ENCODE measurements at places on chromosomes 5 and 9.

DNA sequence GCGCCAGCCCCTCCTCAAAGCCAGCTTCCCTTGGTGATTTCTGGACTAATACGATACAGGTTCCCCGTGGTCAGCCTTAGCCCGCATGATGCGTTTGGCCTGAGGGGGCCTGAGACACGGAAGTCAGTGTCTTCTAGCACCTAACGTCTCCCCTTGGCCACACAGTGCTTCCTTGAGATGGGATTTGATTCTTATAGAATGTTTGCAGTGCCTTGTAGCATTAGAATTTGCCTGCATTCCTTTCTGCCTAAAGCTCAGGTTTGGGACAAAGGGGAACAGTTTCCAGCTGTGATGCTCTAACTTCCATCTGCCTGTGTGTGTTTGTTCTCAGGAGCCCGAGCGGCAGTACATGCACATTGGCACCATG lies 34.4 kb downstream of the CFAP90 start:
- DNase-seq = no peak

DNA sequence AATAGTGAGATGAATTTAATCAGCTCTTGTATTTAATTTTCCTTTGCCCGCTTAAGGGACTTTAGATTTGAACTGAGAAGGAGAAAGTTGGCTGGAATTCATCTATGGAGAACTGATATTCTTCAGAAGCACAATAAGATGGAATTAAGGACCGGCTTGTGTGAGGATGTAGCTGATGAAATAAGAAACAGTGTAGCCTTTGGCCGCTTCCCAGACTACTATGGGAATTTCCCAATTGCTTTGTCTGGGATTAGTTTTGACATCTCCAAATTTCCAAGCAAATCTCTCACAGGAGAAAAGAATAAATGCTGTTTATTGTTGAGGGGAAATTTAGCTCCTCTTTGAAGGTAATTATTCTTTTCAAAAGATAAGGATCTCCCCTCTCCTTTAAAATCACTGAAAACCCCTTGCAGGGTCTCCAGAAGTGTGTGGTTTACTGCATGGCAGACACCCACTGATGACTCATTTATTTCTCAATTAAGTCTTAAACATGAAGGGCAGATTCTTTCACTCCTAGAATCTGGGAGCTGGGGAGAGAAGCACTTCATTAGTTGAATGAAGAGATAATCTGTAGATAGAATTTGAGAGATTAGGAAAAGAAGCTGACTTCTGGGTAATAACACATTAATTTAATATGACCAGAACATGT lies 606.5 kb upstream of the ADAMTS16 start:
- DNase-seq = no peak

DNA sequence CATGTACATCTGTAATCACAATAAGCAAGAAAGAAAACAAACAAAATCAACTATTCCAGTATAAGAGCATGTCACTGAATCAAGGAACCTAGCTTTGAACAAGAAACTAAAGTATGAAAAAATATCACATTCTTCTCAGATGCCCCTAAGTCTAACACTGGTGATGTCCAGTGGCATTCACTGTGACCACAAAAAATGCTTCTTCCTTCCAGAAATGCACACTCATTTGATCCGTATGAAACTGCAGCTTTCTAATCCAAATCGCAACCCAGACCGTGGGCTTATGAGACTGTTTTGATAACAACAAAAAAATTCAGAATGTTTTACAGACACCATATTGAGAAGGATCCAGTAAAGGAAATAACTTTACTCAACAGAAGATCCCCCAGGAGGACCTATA lies 320.1 kb upstream of the TARS1 start:
- no peak for DNase-seq

DNA sequence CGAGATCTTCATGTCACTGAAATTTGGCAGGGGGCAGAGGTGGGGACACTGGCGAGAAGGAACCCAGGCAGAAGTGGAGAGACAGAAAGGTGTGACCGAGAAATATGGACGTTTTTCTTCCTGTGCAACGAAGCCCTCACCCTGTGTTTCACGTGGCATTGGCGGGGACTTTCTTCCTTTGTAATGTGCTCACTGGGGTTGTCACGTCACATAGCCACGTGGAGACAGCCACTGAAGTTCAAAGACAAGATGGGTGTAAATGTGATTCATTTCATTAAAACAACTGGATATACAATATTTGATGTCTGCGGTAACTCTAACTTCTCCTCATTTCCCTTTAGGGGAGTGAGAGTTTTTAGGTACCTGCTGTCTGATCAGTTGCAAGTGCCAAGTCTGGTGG lies 225.7 kb downstream of the FSTL4 start:
- peak; percentile 24 for DNase-seq

GRCh38 chr5:23208959-23209431 lies 298.4 kb upstream of the PRDM9 start:
- DNase-seq = no peak

DNA sequence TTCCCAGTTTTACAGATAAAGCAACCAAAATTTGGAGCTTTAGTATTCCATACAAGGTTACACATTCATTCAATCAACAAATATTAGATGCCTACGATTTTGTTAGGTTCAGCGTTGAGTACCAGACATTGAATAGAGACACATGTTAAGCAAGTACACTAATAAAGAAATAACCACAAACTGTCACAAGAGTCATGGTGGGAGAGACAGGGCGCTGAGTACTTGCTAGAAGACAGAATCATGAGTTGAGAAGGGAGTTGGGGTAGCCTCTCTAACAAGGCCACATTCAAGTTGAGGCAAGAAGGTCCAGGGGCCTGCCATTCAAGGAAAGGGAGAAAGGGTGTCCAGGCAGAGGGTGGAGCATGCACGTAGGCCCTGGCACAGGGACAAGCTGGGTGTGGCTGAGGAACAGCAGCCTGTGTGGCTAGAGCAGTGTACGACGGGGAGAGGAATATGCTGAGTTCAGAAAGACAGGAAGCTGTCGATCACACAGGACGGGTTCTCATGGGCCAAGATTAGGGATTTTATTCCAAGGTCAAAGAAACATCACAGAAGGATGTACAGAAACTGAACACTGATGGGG lies 17.0 kb downstream of the CDK5RAP2 start:
- DNase-seq = no peak

- DNase-seq = no peak
These were observed 16.0 kb downstream of the LYRM7 start for GRCh38 chr5:131186561-131187256.

- DNase-seq = no peak
These were observed 252.7 kb downstream of the AP3B1 start for GRCh38 chr5:78041805-78042204.

DNA sequence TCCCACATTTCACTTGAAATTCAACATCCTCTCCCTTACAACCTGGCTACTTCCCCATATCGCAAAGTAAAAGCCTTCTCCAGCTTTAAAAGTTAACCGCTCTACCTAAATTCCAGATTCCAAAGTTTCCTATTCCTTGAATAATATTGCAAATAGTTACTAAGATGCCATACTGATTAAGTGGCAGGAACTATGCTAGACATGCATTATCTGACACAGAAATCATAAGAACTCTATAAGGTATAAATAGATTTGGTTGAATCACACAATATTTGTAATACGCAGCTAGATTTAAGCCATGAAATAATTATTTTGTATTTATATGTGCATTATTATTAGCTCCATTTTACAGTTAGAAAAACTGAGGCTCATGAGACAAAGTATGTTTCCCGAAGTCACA lies 92.8 kb downstream of the NFIB start:
- DNase-seq = no peak

DNA sequence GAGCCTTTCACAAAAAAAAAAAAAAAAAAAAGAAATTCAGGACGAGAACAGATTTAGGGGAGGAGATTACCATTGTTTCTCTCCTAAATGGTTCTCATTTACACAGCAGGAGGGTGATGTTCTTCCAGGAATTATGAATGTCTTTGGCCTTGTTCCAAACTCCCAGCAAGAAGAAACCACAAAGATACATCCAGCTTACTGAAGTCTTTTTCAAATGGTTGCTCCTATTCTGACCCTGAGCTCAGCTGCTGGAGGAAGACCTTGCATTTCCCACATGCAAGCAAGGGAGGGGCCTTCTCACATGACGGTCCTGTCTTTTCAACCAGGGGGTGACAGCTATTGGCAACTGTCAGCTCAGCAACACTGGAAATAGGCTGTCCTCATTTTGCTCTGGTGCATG lies 203.0 kb upstream of the VLDLR start:
- DNase-seq = no peak

DNA sequence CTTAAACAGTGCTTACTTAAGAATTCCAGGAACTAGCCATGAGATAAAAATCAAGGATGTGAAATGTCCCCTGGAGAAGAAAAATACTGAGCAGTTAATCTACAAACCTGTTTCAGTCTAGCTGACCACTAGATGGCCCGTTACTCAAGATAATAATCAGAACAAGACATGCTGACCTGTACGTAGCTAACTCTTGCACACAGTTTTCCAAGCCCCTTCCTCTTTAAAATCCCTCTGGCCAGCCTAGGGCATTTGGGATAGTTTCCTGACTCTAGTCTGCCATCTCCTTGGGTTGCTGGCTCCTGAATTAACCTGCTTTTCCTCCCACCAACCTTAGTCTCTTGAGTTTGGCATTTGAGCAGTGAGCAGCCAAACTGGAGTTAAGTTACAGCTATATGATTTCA lies 59.2 kb upstream of the TRAF1 start:
- DNase-seq = no peak

GRCh38 chr9:128244837-128245231 lies 31.0 kb downstream of the GOLGA2 start:
- no peak for DNase-seq

GRCh38 chr9:134474055-134474370 lies 147.8 kb downstream of the RXRA start:
- no peak for DNase-seq

DNA sequence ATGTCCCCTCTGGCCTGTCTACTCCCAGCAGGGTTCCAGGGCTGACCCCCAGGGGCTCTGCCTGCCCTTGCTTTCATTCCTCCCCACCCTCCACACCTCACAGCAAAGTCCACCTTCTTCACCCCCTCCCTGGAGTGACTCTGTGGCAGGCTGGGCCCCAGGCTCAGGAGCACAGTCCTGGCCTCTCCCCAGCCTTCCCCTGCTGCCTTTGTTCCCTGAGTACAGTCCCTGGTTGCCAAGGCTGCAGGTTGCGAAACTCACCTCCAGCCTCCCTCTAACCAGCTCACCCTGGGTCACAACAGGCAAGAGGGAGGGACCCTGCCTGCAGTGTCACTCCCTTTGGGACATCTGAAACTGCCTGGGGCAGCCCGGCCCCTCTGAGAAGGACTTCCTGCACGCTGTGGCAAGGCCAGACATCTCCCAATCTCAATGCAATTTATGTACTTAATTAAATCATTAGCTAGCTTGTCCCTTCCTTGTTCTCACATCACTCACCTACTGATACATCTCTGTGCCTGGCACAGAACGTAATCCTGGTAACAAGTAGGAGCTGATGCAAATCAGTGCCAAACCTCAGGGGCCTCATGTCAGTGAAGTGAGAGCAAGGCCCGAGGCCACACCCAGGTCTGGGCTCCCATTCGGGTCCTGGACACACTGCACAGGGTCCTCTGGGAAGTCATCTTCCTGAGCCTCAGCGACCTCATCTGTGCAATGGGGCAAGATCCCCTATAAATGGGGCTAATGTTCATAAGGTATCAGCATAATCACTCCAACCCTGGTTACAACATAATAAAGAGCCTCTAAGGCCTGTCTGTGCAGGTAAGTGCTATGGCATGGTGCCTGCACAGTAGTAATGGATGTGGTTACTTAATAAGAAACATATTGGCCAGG lies 27.3 kb upstream of the TRIM14 start:
- DNase-seq = no peak

- DNase-seq = no peak
These were observed 12.5 kb downstream of the GLIS3 start for GRCh38 chr9:4287386-4287785.
